Left renal cortex interstitium (tissue), 4 donors: ENCODE measurements at places on chromosomes 7 and 10. TPM values are rescaled to one million over a fixed set of nuclear protein-coding genes. Genes with fewer than 3 reads are reported as not detected.

FAM20C gene
- 68.2 TPM for polyA plus RNA-seq

- no peak for DNase-seq
Observed at GRCh38 chr10:15540727-15541126, 169.6 kb upstream of the FAM171A1 start.

GDF10 gene
- 1.8 TPM for polyA plus RNA-seq

GRCh38 chr10:15188603-15189002 is 20.1 kb upstream of the NMT2 start:
- no peak for DNase-seq

TAS2R3 gene
- 1.0 TPM for polyA plus RNA-seq

DNA sequence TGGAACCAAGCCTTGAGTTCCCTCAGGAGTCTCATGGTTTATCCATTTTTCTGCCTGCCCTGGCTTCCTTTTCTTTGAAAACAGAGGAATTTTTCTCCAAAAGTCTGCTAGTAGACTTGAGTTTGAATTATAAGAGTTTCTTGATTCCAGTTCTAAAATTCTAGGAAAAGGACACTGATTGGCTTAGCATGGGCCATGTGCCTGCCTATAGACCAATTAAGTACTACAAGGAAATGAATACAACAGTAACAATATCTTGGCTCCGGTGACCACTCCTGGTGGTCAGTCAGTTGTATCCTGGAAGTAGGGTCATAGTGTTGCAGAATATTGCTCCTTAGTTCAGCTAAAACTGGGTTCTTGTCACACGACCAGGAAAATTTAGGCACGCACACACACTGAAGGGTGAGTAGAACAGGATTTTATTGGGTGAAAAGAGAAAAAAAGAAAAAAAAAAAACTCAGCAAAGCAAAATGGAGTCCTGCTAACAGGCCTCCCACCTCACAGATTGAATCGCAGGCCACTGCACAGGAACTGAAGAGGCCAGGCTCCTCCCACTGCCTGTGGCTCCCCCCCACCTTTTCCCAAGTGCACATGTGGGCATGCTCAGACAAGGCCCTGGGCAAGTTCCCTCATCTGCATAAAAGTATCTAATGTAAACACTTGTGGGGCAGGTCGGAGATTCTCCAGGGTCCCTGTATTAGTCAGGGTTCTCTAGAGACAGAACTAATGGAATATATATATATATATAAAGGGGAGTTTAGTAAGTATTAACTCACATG is 155.1 kb downstream of the LYZL1 start:
- DNase-seq, result no peak

PLAC9 gene
- polyA plus RNA-seq, result 28.9 TPM

DNA sequence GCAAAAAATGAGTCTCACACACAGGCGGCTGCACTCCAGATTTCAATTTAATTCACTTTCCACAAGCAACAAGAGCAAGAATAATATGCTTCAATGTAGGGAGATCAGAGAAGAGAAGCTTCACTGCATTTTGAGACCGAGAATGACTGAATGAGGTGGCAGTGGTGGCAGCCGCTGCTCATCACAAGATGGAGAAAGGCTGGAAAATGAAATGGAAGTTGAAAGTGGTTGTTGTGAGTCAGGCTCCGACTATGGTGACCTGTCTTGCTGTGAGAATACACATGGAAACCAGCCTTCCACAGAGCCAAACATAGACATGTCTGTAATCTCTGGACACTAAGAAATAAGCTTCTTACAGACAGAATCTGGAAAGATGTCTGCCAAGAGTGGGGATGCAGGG is 499.6 kb upstream of the LRRN3 start:
- no peak for DNase-seq

DNA sequence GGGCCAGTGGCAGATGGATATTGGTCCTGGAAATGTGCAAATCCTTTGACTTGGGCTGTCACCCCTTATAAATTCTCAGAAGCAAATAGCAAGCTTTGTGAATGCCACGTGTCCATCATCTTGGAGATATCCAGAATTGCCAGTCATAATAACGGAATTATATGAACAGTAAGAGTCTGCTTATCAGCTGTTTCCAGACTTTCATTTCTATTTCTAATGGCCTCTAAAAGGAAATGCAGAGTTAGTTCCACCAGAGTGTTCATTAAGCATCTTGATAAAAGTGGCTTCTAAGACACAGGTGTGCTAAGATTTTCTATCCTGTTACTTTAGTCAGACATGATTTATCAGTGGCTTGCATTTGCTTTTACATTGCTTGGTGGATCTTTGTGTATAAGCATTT is 87.4 kb downstream of the RAMP3 start:
- DNase-seq, result no peak
